ENCODE measurements at places on chromosomes 4 and X.
A peak's percentile ranks its signal among the peaks of the same experiment; 100 is the strongest.

DNA sequence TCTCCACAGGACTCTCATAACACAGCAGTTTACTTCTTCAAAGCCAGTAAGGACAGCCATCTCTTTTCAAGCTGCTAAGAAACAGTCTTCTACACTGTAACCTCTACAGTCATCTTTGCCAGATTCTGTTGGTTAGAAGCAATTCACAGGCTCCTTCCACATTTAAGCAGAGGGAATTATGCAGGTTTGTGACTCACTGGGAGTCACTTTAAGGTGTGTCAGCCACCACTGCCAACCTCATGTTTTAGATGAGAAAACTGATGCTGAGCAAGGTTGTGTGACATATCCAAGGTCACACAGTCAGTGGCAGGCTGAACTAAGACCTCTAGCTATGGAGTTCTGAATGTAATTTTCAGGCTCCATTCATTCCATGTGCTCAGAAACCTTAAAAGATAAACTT lies 143.5 kb downstream of the QDPR start:
- no peak for DNase-seq

DNA sequence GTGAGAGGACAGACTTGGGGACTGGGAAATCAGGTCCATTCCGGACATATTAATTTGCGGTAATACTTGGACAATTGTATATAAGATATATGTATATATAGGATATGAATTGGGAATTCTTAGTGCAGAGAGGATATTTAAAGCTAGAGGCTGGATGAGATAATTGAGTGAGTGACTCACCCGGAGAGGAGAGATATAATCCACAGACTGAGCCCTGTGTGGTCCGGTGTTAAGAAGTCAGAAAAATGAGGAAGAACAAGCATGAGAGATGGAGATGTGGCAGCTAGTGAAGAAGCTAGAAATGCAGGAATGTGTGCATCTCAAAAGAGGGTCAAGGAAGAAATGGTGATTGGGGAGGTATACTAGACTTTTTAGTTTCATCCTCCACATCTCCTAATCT lies 336.2 kb downstream of the SLC7A11 start:
- no peak for DNase-seq

- no peak for DNase-seq
Measured at GRCh38 chrX:15373976-15374375, 10.2 kb downstream of the VEGFD start.

DNA sequence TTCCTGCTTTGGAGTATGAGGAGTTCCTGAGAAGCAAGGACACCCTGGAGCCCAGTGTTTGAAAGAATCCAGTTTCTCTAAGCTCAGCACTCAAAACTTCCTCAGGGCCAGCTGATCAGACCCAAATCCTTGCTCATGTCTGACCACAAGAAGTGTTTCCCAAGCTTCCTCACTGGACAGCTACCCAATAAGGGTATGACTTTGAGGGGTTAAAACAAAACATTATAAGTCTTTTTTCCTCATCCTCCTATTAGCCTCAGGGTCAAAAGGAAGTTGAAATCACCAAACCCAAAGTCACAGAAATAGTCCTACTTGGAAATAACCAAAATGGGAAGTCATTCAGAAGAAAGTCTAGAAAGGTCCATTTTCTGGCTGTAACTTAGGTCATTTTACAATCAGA lies 13.7 kb downstream of the ZBTB33 start:
- no peak for DNase-seq

DNA sequence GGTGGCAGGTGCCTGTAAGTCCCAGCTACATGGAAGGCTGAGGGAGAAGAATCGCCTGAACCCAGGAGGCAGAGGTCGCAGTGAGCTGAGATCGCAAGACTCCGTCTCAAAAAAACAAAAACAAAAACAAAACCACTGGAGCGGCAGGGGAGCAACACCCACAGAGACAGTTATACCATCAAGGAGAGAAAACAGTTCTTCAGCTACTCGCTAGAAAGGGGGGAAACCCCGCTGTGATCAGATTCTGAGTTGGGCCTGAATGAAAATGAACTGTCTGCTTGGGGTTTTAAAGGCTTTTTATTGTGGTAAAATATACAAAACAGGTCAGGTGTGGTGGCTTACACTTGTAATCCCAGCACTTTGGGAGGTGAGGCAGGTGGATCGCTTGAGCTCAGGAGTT lies 16.8 kb upstream of the IRAK1 start:
- DNase-seq = peak; percentile 18

GRCh38 chr4:57777876-57778275 lies 667.7 kb upstream of the IGFBP7 start:
- DNase-seq = no peak

DNA sequence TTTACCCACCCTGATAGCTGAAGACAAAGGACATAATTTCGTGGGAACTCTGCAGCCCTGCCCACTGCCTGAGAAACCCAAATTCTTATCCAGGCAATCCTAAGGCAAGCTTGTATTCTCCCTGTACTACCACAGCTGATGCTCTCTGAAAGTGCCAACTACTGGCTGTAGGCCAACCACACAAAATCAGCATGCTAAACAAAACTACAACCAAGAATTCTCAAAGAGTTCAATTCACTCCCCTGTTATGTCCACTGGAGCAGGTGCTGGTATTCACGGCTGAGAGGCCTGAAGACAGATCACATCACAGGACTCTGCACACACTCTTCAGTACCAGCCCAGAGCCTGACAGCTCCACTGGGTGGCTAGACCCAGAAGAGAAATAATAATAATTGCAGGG lies 375.9 kb upstream of the NDST4 start:
- DNase-seq = no peak

DNA sequence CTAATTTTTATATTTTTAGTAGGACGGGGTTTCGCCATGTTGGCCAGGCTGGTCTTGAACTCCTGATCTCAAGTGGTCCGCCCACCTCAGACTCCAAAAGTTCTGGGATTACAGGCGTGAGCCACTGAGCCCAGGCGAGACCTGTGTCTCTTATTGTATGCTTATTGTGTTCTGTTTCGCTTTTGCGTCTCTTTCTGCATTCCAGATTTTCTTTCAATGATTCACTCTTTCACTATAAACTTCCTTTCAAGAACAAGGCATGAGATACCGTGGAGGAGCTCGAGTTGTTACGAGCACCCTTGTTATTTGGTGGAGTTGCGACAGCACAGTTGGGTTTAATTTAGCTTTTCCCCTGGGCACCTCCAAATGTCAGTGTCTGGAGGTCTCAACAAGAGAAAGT lies 366.7 kb upstream of the FAT1 start:
- DNase-seq = no peak

DNA sequence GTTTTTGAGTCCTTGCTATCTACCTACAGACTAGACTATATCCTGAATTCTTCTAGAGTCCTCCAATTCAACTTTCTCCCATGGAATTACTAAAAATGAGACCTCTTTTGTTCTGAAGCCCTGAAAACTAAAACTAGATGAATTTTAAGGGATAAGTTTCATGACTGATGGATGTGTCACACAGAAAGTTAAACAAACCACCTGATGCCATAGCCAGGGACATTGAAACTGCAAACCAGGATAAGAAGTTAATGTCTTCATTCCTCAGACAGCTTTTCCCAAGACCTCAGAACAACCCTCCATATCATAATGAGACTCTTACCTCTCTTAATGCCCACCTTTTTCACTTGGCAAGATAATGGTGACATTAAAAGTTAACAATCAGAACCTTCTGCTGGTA lies 81.5 kb upstream of the PTPN13 start:
- DNase-seq = no peak

GRCh38 chr4:185412412-185412811 lies 13.4 kb downstream of the UFSP2 start:
- no peak for DNase-seq

DNA sequence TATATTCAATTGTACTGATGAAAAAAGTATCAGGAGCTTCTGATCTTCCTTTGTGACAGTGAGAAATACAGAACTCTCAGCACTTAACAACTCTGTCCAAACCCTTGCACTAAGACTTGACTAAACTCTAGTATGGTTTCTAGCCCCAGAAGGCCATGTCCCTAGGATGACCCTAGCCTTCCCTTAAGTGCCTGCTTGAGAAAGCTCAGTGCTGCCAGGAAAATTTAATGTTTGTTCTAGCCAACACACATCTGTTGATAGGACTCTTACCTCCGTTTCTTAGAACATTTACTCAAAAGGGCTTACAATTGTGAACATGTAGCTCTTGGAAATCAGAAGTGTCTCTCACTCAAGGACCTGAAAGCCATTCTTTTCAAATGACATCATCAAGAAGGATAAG lies 1055.2 kb upstream of the FTHL17 start:
- DNase-seq = no peak

GRCh38 chr4:24867766-24868296 lies 45.0 kb downstream of the CCDC149 start:
- DNase-seq = no peak

- no peak for DNase-seq
Measured at GRCh38 chrX:130109429-130110378, 593 bp downstream of the ELF4 start.

DNA sequence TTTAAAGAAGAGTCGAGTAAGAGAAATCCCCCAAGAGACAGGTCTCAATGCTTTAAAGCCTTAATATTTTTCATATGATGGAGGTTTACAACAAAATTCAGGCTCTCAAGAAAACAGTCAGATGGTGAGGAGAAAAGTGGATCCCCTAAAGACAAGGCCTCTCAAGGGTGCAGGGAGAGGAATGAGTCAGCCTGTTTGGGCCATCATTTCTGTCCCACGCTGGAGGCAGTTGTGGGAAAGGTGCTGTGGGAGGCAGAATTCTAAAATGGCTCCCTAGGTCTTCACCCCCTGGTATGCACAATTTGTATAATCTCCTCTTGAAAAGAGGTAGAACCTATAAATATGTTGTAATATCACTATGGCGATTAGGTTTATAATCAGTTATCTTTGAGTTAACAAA lies 4.6 kb upstream of the TIFA start:
- DNase-seq = peak; percentile 79

DNA sequence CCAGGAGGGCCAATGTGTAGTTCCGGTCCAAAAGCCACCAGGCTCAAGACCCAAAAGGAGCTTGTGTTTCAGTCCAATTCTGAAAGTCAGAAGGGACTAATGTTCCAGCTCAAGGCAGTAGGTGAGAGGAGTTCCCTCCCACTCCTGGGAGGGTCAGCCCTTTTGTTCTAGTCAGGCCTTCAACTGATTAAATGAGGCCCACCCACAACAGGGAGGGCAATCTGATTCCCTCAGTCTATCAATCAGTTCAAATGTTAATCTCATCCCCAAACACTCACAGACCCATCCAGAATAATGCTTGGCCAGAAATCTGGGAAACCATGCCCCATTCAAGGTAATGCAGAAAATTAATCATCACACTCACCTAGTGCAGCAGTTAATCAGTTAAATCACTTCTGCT lies 35.8 kb upstream of the RASGEF1B start:
- DNase-seq = no peak

GRCh38 chr4:140049849-140050637 lies 103.9 kb downstream of the MAML3 start:
- DNase-seq = peak; percentile 34

DNA sequence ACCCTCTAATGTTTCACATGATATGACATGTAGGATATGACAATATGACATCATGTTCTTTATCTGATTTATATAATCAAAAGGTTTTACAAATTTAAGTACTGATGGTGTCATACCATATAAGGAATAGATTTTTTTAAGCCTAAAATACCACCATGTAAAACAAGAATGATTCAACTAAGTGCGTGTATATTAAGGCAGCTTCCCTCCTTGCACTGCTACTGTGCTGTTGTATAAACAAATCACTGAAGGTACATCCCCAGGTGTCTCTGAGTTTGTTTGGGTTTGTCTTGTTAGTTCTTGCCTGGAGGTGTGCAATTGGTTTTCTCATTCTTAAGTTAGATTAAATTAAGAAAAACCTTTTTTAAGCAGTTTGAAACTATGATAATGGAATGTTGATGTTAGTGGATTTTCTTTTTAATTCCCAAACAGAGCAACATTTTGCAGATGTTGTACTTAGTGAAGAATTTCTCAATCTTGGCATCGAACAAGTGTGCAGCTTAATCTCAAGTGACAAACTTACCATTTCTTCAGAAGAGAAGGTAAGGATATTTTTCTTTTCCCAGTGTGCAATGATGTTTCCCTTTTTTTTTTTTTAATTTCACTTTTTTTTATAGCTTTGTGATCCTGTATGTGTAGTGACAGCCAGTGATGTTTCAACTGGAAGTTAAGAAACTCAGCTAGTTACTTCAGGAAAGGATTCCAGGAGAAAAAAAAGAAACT lies 33.4 kb upstream of the MSMO1 start:
- DNase-seq = no peak

- DNase-seq = peak; percentile 17
Measured at GRCh38 chr4:10582059-10582686, 102.4 kb downstream of the CLNK start.

DNA sequence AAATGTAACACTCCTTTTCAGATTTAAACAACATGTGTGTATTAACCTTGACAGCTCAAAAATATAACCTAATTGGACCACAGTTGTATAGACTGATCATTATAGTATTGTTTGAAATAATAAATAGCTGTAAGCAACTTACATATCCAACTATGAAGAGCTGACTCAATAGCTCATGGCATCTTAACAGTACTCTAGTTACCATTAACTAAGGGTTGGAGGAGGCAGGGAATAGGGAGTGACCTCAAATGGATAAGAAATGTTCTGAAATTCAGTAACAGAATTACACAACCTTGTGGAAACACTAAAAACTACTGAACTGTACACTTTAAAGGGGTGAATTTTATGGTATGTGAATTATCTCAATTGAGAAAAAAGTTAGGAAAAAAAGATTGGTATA lies 136.5 kb upstream of the CPEB2 start:
- no peak for DNase-seq

DNA sequence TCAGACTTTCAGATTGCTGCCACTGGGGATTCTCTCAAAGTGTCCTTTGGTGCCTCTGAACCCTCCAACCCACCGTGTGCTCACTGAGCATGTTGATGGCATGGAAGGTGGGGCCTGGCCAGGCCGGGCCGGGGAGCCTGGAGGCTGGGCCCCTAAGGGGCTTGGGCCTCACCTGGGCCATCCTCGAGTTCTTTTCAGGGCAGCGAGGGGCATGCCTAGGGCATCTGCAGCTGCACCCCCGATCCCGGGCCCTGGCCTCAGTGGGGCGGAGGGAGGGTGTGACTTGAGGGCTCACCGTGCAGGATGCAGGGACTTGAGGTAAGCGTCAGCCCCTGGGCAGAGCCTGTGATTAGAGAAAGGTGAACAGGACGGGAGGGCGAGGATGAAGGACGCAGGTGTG lies 1.6 kb upstream of the SH3TC1 start:
- DNase-seq = no peak
